ENCODE measurements at places on chromosomes 1 and 21. TPM values are rescaled to one million over a fixed set of nuclear protein-coding genes. Genes with fewer than 3 reads are reported as not detected.
A peak's percentile ranks its signal among the peaks of the same experiment; 100 is the strongest.

NBPF4 gene
- total RNA-seq, result not detected

SMYD3 gene
- total RNA-seq, result 15.5 TPM

- peaks cover 55% of the 10 kb centered on the region for H3K27me3 ChIP-seq
- H3K27ac ChIP-seq, result no peak overlapping the region
- H3K4me3 ChIP-seq, result no peak overlapping the region
- no peak for DNase-seq
Observed at GRCh38 chr21:33029975-33030461, 4.3 kb downstream of the OLIG2 start.

- peaks cover 77% of the 10 kb centered on the region for H3K4me1 ChIP-seq
- DNase-seq, result peak; percentile 87
- H3K4me3 ChIP-seq, result peak overlapping the region; percentile 68
- H3K27me3 ChIP-seq, result no peaks in the 10 kb centered on the region
- H3K27ac ChIP-seq, result peak overlapping the region; percentile 99
Observed at GRCh38 chr21:33947451-33948095, 32.0 kb upstream of the ATP5PO start.

- no peak overlapping the region for H3K27ac ChIP-seq
- no peaks in the 10 kb centered on the region for H3K36me3 ChIP-seq
- DNase-seq, result no peak
- H3K27me3 ChIP-seq, result peaks cover 9% of the 10 kb centered on the region
Observed at GRCh38 chr1:75990686-75991085, 58.5 kb upstream of the ASB17 start.
